Kidney epithelial cell (primary cell): ENCODE measurements at places on chromosomes 2 and 18.
A peak's percentile ranks its signal among the peaks of the same experiment; 100 is the strongest.

DNA sequence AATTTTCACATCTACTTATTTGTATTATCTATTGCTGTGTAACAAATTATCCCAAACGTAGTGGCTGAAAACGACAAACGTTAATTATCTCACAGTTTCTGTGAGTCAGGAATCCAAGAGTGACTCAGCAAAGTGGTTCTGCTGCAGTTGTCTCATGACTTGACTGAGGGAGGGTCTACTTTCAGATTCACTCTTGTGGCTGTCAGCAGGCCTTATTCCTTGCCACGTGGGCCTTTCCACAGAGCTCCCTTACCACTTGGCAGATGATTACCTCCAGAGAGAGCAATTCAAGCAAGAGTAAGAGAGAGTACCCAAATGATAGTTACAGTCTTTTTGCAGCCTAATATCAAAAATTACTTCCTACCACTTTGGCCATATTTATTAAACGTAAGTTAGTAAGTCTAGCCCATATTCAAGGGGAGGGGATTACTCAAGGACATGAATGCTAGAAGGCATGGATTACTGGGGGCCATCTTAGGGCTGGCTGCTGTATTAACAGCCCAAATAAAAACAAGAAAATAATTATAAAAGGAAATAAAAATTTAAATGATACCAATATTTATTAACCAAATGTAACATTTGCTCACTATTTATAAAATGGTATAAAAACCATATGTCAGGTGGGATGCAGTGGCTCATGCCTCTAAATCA lies 48.7 kb upstream of the NBEAL1 start:
- peak; percentile 59 for DNase-seq

DNA sequence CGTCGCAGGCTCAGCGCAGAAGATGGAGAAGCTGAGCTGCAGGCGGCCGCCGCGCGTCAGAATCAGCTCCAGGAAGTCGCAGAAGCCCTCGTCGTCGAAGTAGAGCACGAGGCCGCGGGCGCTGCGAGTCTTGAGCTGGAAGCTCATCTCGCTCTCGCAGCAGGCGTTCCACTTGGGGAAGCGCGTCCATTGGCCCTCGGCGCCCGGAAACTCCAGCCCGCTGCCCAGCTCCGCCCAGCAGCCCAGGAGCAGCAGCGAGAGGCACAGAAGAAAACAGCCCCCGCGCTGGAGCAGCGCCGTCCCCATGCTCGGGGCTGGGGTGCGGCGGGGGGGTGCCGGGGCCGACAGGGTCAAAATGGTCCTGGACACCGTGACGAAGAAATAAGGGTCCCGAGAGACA lies 4.0 kb downstream of the NRXN1 start:
- DNase-seq: no peak

GRCh38 chr2:196314780-196315179 lies 143.4 kb upstream of the STK17B start:
- DNase-seq: no peak

DNA sequence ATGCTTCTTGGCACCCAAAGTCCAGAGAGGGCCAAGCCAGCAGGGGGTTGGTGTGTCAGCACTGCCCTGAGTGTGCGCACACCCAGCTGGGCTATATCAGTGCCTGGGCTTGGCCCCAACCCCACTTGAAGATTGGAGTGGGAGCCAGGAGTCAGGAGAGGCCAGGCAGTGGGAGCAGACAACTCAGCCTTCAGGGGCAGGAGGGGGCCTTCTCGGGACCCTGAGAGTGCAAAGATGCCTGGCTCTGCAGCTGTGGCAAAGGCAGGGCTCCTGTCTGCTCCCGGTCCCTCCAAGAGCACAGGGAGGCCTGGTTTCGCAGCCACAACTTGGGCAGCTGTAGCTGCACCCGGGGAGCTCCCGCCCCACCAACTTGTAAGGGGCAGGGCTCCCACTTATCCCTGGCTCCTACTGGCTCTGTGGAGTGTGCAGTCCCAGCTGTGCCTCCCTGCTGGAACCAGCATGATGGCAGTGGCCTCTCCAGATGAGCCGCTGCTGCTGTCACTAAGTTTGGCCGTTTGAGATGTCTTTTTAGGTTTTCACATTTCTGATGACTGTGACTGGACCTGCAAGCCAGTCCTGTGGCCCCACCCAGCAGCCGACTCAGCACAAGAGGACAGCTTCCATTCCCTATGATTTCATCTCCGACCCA lies 148.8 kb upstream of the HS6ST1 start:
- no peak for DNase-seq

GRCh38 chr2:238634701-238635357 lies 208.1 kb downstream of the ASB1 start:
- DNase-seq: no peak

GRCh38 chr2:67374949-67375348 lies 22.2 kb upstream of the ETAA1 start:
- no peak for DNase-seq

GRCh38 chr2:232757905-232758304 lies 18.5 kb downstream of the KCNJ13 start:
- no peak for DNase-seq

DNA sequence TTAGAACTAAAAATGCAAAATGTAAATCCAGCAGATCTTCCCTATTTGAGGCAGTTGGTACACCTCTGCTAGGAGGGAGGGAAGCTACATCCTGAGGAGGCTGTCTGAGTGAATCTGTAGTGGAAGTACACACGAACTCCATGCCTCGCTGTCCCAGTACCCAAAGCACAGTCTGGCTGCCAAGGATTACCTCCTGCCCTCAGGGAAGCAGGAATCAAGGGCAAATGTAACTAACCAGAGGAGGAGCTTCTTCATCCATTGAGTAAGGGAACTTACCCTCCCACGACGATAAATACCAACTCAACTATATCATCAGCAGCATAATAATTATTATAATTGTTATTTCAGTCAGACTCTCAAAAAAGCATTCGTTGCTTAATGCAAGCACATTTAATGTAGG lies 2.1 kb downstream of the DHRS9 start:
- no peak for DNase-seq

DNA sequence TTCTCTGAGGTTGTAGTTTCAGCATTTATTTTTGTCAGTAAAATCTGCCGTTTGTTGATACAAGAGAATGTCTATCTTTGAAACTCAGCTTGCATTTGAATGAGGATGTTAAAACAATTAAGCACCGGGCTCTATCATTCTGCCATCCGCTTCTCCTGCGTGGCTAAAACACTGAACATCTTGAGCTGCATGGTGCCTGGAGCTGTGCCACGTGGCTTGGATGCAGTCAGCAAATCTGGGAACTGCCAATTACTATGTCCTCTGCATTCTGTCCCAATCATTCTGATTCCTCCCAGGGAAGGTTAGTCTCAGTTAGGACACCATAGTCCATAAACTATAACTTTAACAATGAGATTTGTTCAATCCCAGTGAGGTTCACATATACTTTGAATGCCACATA lies 598.4 kb downstream of the FBXO15 start:
- no peak for DNase-seq

DNA sequence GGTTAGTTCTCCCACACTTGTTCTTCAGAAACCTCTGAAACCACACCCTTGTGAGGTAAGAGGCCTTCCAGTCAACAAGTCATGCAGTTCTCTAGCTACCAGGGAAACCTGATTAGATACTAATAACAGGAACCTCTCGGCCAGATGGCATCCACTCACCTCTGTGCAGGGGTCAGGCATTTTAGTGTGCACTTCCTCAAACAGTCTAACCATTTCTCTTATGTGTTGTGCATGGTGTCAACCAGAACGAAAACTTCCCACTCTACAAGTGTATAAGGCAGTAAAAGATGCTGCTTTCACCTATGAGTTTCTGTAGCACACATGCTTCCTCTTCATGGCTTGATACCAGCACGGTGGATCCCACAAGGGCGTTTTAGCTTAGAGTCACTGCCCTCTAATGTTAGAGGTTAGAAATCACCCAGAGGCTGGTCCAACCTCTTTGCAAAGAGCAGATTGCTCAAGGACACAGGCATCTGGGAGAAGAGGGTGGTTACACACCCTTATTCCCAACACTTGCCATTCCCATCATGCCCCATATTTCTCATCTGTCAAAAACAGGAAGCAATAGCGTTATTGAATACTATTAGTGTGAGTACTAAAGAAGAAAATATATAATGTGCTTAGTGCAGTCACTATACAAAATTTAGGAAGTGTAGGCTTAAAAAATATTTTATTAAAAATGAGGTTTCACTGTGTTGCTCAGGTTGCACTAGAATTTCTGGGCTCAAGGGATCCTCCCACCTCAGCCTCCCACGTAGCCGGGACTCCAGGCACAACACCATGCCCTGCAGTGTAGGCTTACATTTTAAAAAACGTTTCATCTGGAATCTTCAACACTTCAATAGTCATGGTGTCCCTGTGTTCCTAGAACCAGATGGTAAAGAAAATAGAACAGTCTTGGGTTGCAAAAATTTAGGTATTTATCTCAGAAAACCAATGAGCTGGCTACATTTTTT lies 34.5 kb upstream of the RAB31 start:
- peak; percentile 99 for DNase-seq

DNA sequence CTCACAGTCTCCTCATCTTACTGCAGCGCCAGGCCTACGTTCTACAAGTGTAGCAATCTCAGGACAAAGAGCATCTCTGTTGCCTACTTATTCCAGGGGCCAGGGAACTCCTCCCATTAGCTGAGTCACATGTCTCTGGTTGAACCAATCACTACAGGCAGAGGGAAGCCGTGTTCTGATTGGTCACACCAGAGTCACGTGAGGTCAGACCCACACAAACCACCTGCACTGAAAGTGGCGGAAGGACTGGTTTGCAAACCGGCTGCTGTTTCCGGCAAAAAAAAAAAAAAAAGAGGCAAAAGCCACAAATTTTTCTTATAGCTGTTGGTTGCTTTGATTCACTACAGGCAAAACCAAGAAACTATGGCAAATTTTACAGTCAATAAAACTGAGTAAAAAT lies 21.9 kb upstream of the USP14 start:
- DNase-seq: no peak

- no peak for DNase-seq
Observed at GRCh38 chr2:144694456-144694855, 174.5 kb upstream of the ZEB2 start.

- DNase-seq: no peak
Observed at GRCh38 chr18:42706618-42707017, 408.9 kb downstream of the RIT2 start.

GRCh38 chr2:120133572-120134244 lies 89.5 kb downstream of the TMEM185B start:
- no peak for DNase-seq

- no peak for DNase-seq
Observed at GRCh38 chr2:160399880-160400279, 93.7 kb downstream of the RBMS1 start.

- DNase-seq: no peak
Observed at GRCh38 chr2:16179701-16180416, 239.5 kb downstream of the MYCN start.

DNA sequence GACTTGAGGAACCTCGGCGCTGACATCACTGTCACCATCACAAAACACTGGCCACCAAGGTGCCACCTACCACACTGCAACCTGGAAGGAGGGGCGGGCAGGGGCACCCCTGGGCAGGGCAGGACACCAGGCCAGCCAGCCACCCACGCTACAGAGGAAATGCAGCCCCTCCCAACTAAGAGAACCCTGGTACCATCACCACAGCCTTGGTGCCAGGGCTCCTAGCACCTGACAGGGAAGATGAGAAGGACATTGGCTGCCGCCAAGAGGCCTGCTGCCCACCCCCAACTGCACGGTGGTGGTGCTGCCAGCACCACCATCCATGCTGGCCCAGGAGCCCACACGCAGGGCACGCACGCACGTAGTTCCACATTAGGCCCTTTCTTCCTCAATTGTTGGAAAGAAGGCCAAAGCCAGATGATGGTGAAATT lies 88.7 kb downstream of the HDAC4 start:
- no peak for DNase-seq

DNA sequence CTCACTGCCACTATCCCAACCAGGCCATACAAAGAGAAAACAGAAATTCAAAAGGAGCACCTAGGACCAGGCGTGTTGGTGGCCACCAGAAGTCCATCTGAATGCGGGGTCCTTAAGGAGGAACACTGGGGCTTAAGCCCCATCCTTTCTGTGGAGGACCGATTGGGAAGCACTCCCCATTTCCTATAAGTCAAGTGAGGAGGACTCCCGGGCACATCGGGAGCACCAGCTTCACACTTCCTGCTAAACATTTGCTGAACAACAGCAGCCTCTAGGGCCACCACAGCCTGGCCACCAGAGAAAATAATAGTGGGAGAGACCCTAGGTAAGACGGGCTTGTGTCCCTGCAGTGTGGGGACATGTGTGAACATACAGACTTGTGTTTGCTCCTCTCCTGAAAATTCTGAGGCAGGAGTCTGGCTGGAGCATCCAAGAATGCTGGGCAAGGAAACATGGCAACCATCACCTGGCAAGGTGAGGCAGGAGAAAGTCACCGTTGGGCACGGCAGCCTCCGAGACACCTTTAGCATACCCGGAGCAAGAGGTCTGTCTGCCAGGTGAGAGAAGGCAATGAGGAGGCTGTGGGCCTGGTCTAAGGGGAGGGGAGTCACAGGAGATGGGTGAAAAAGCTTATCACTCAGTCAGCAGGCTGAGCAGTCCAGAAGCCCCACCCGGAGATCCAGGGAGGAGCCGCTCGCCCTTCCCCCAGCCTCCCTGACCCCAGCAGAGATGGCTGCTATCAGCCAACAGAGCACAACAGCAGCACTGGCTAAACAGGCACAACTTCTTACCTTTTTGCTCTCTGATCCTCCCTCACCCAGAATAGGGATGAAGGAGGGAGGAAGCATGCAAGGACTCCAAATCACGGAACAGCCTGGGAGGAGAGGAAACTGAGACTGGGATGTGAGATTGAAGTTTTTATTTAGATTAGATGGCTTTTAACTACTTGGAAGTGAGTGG lies 282.3 kb downstream of the EIPR1 start:
- no peak for DNase-seq
